ENCODE measurements at places on chromosomes 4 and X. TPM values are rescaled to one million over a fixed set of nuclear protein-coding genes. Genes with fewer than 3 reads are reported as not detected.

CCDC110 gene
- total RNA-seq = 2.0 TPM

TRAM1L1 gene
- 0.43 TPM for total RNA-seq

TEX11 gene
- total RNA-seq = 0.09 TPM

FAM47A gene
- total RNA-seq = not detected

GPR101 gene
- total RNA-seq = not detected

QRFPR gene
- total RNA-seq = not detected

RAI2 gene
- total RNA-seq = 0.14 TPM

NXF3 gene
- total RNA-seq = not detected

FRG1 gene
- 21.5 TPM for total RNA-seq

Measured in smooth muscle cell of bladder (primary cell).